ENCODE measurements at places on chromosomes 7 and 10. TPM values are rescaled to one million over a fixed set of nuclear protein-coding genes. Genes with fewer than 3 reads are reported as not detected.
A peak's percentile ranks its signal among the peaks of the same experiment; 100 is the strongest.

- DNase-seq, result no peak
- no peak overlapping the region for H3K27ac ChIP-seq
- no peaks in the 10 kb centered on the region for H3K27me3 ChIP-seq
- no peaks in the 10 kb centered on the region for H3K36me3 ChIP-seq
Observed at GRCh38 chr7:84720456-84721097, 466.3 kb downstream of the SEMA3D start.

- peaks cover 8% of the 10 kb centered on the region for H3K4me1 ChIP-seq
- DNase-seq, result peak; percentile 64
- H3K27ac ChIP-seq, result no peak overlapping the region
- H3K36me3 ChIP-seq, result peaks cover 53% of the 10 kb centered on the region
Observed at GRCh38 chr10:3126741-3127346, 45.7 kb downstream of the PITRM1 start.

DNA sequence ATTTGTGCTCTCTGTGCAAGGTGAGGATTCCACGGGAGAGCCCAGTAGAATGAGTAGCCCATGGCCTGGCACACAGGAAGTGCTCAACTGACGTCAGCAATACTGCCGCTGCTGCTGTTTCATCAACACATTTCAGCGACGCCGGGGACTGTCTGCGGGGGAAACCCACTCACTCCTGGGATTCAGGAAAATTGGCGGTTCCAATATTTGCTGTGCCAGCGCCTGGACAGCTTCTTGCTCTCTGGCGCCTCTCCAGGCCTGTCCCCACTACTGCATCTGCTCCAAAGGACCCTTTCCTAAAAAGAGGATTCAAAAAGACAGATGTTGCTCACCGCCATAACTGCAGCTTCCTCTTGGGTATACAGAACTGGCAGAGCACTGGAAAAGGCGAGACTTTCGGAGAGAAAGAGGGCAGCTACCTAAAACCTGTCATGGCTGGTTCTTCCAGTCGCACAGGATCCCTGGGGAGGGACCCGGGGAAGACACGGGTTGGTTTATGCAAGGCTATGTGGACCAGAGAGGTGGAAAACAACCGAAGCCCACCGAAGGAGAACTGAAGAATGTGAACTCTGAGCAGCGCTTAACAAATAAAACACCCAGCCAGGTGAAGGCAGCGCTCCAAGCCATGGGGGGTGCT, 39.7 kb upstream of the ENO4 start:
- DNase-seq, result peak; percentile 48
- H3K4me3 ChIP-seq, result no peak overlapping the region

NPY4R2 gene
- 1.6 TPM for total RNA-seq

ELN gene
- total RNA-seq, result 174 TPM

DNA sequence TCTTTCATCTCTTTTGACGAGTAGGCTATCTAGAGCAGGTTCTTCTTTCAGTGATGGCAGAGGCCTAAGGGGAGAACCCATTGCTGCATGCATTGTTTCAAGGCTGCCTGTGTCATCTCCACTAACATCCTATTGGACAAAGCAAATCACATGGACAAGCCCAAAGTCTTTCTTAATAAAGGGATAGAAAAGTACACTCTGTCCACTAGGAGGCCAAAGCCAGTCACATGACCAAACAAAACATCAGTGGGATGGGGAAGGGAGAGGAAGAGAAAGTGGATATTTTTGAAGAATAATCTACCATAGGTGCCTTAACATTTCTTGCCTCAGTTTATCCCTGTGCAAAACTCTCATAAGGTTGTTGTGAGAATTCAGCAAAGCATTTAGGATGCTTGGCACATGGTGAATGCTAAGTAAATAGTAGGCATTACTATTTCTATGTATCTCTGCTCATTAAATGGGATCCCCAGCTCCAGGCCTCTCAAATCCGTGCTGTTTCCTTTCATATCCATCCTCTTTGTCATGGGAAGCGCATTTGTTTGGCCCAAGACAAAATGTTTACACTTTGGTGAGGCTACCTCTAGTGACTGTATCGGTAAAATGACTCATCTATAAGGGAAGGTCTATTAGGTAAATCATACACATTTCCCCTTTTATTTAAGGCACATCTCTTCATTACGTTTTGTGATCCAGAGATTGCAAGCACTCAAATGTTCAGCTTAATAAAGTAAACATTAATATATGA, 16.7 kb upstream of the CADPS2 start:
- no peaks in the 10 kb centered on the region for H3K4me1 ChIP-seq
- H3K4me3 ChIP-seq, result no peak overlapping the region
- no peak for DNase-seq
- no peak overlapping the region for H3K27ac ChIP-seq
- H3K27me3 ChIP-seq, result no peaks in the 10 kb centered on the region
- H3K36me3 ChIP-seq, result no peaks in the 10 kb centered on the region

TYSND1 gene
- total RNA-seq, result 9.8 TPM

PHYHIPL gene
- 2.5 TPM for total RNA-seq

DNA sequence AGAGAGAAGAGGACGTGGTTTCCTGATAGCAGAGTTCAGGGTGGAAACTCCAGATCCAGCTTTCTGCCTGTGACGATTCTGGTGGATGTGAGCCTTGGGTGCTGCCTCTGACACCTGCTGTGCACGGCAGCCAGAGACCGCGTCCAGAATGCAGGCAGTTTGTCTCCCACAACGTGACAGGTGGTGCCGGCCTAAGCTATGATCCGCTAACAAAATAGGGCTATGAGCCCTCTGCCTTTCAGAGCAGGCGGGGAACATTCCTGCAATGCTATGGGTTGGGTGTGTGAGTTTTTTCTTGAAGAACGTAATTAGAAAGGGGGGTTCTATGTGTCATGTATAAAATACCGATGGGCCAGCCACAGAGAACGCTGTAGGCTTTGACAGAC, 297.3 kb upstream of the PRKCQ start:
- H3K27ac ChIP-seq, result no peak overlapping the region
- no peaks in the 10 kb centered on the region for H3K36me3 ChIP-seq
- H3K4me3 ChIP-seq, result no peak overlapping the region

ZNF282 gene
- total RNA-seq, result 14.0 TPM

DNA sequence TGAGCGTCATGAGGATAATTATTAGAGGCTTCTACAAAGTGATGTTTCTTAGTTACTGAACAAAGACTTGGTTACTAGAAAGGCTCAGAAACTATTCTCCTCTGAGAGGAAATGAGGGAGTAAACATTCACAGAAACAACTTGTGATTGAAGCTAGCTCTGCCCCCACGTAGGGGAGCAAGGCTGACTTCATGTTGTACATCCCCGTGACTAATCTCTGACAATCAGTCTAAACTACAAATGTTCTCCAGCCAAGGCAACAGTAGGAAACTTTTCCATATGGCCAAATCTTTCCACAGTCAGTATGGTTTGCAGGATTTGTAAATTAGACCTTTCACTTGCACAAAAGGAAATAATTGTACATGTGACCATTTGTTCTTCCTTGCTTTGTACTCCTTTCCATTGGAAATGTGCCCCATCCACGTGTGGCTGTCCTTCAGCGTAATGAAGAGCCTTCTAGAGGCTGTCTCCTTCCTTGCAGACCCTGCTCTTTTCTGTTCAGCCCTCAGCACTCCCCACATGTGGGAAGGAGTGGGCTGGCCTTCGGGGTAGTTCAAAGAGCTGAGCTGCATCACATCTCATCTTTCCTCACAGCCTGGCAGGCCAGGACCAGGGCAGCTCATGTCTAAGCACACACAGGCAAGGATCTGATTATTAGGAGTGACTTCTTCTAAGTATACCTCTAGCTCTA, 93.5 kb downstream of the PCGF5 start:
- no peak for DNase-seq
- no peaks in the 10 kb centered on the region for H3K4me1 ChIP-seq
- H3K36me3 ChIP-seq, result no peaks in the 10 kb centered on the region
- H3K27ac ChIP-seq, result no peak overlapping the region
- no peak overlapping the region for H3K4me3 ChIP-seq

- no peaks in the 10 kb centered on the region for H3K4me1 ChIP-seq
- H3K27ac ChIP-seq, result no peak overlapping the region
- H3K36me3 ChIP-seq, result no peaks in the 10 kb centered on the region
- no peak overlapping the region for H3K4me3 ChIP-seq
Observed at GRCh38 chr10:104622598-104623209, 18.4 kb upstream of the SORCS3 start.

KCNH2 gene
- 107 TPM for total RNA-seq

MKX gene
- 13.9 TPM for total RNA-seq

GRCh38 chr10:16581202-16581601, 59.5 kb upstream of the C1QL3 start:
- no peak overlapping the region for H3K4me3 ChIP-seq
- no peak for DNase-seq
- no peaks in the 10 kb centered on the region for H3K27me3 ChIP-seq
- no peak overlapping the region for H3K27ac ChIP-seq
- no peaks in the 10 kb centered on the region for H3K4me1 ChIP-seq

- peaks cover 68% of the 10 kb centered on the region for H3K4me1 ChIP-seq
- peak; percentile 83 for DNase-seq
- H3K27ac ChIP-seq, result peak overlapping the region; percentile 89
- no peaks in the 10 kb centered on the region for H3K27me3 ChIP-seq
- H3K36me3 ChIP-seq, result peaks cover 16% of the 10 kb centered on the region
Observed at GRCh38 chr10:44981172-44982113, 2.8 kb upstream of the DEPP1 start.

GRCh38 chr7:108805808-108806397, 236.2 kb downstream of the DNAJB9 start:
- H3K36me3 ChIP-seq, result no peaks in the 10 kb centered on the region
- H3K4me1 ChIP-seq, result no peaks in the 10 kb centered on the region
- no peak overlapping the region for H3K4me3 ChIP-seq
- no peaks in the 10 kb centered on the region for H3K27me3 ChIP-seq

- peaks cover under 1% of the 10 kb centered on the region for H3K27me3 ChIP-seq
- DNase-seq, result peak; percentile 83
- H3K4me3 ChIP-seq, result no peak overlapping the region
- H3K36me3 ChIP-seq, result no peaks in the 10 kb centered on the region
- peaks cover 16% of the 10 kb centered on the region for H3K4me1 ChIP-seq
- peak overlapping the region; percentile 52 for H3K27ac ChIP-seq
Observed at GRCh38 chr10:11875494-11876281, 52.5 kb downstream of the PROSER2 start.

DNA sequence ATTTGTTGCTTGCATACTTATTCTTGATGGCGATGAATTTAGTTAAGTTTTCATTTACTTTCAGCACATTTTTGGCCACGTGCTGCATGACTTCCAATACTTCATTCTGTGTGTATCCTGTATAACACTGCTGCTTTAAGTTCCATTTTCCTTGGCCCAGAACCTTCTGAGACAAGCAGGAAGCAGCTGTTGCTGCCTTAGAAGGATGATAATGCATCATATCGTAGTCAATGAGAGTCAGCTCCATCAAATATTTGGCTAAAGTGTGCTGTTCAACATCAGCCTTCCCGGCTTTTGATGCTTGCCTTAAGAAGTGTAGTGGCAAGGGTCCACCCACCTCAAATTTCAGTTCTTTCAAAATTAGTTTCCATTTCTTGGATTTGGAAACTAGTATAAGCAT, 59.2 kb upstream of the GLCCI1 start:
- no peak overlapping the region for H3K27ac ChIP-seq
- H3K27me3 ChIP-seq, result no peaks in the 10 kb centered on the region
- H3K4me3 ChIP-seq, result no peak overlapping the region
- no peak for DNase-seq
- H3K36me3 ChIP-seq, result no peaks in the 10 kb centered on the region
- peaks cover 5% of the 10 kb centered on the region for H3K4me1 ChIP-seq

SPAG6 gene
- total RNA-seq, result not detected

DNA sequence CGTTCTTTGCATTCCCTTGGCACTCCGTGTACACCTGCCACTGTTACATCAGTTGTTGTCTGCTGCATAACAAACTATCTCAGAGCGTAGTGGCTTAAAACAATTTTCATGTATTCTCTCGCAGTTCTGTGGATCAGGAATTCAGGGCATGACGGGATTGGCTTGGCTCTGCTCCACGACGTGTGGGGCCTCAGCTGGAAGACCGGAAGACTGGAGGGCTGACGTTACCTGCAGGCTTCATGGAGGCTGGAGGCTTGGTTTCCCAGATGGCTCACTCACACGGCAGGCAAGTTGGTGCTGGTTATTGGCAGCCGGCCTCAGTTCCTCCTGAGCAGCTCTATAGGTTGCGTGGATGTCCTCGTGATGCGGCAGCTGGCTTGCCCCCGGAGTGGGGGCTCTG, 25.5 kb downstream of the NYAP1 start:
- no peaks in the 10 kb centered on the region for H3K4me1 ChIP-seq
- H3K27ac ChIP-seq, result no peak overlapping the region
- no peaks in the 10 kb centered on the region for H3K36me3 ChIP-seq

DNA sequence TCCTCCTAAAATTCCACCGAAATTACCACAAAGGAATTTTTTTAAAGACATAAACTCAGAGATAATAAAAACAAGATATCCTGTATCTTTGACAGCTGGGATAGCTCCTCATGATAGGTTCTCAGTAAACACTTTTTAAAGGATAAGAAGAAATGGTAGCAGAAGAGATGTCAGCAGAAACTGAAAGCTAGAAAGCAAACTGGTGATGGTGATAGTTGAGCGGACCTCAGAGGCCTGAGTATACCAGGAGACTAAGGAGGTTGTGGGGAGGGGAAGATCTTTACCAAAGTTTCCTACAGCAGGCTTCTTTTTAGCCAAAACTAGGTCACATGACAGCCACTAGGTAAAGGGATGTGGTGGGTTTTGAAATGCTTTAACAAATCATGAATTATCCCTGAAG, 22.5 kb downstream of the PCGF5 start:
- H3K4me1 ChIP-seq, result no peaks in the 10 kb centered on the region
- H3K27ac ChIP-seq, result no peak overlapping the region
- no peaks in the 10 kb centered on the region for H3K36me3 ChIP-seq
- DNase-seq, result no peak
- no peaks in the 10 kb centered on the region for H3K27me3 ChIP-seq

SPDYE5 gene
- total RNA-seq, result not detected

GRCh38 chr10:76350583-76350982, 919.2 kb downstream of the LRMDA start:
- H3K36me3 ChIP-seq, result no peaks in the 10 kb centered on the region
- H3K27ac ChIP-seq, result no peak overlapping the region
- no peaks in the 10 kb centered on the region for H3K4me1 ChIP-seq
- DNase-seq, result no peak
- H3K4me3 ChIP-seq, result no peak overlapping the region

All from sigmoid colon (tissue), 7 donors.